ENCODE measurements at places on chromosomes 16 and 17.

DNA sequence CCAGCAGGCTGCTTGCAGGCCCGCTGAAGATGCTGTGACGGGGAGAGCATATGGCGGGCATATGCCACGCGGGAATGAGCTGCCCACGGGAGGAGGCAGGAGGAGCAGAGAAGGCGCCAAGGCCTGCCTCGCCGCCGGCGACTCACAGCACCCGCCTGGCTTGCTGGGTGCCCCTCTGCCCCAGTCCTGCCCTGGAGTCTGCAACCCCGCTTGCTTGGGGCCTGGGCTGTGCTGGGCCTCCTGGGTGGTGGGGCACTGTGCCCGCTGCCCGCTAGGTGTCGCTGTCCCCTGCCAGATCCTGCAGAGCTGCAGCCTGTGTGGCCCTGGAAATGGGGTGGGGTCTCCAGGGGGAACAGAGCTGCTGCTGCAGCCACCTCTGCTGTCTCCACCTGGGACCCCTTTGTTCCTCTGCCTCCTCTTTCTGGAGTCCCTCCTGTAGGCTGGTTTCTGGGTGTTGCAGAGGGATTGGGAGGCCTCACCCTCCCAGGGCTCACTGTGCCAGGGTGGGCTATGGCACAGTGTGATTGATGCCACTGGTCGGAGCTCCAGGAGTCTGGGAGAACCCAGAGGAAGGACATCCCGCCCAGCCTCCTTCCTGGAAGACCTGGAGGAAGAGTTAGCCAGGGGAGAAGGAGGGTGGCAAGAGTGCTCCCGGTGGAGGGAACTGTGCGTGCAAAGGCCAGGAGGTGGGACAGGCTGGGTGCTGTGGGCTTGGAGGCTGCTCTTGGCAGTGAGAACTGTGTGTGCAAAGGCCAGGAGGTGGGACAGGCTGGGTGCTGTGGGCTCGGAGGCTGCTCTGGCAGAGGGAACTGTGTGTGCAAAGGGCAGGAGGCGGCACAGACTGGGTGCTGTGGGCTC is 141.0 kb upstream of the CIBAR2 start:
- peak; percentile 97 for DNase-seq

DNA sequence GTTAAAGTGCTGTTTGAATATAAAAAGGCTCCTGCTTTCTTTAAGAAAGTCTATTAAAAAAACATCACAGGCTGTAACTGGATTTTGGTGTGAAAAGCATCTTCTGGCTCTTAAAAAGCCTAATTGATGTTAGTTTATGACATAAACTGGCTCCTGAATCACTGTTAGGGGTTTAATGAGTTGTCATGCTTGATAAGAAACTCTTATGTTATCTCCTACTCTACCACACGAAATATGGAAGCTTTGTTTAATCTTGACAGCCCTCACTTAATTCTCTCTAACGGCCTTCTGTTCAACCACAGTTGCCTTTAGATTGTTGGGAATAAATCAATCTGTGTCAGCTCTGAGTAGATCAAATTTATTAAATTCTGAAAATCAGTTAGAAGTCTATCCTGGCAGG is 51.5 kb downstream of the CPPED1 start:
- no peak for DNase-seq

- no peak for DNase-seq
These were observed 176.4 kb downstream of the AXIN2 start for GRCh38 chr17:65385071-65385470.

DNA sequence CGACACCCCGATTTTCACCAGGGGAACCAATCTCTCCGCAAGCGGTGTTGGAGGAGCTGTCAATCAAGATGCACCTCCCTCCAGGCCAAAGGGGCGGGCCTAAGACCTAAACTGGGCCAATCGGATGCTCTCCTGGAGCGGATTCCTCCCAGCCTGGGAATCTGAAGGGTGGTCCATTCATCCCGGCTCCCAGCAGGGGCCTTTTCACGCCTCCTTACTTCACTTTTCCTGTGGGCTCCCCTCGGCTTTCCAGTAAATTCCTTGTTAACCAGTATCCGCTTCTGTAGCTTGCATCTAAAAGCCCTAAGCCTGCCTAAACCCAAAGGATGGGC is 17.1 kb downstream of the C16orf74 start:
- no peak for DNase-seq

GRCh38 chr17:79985361-79985942 is 50.2 kb downstream of the TBC1D16 start:
- DNase-seq: no peak

DNA sequence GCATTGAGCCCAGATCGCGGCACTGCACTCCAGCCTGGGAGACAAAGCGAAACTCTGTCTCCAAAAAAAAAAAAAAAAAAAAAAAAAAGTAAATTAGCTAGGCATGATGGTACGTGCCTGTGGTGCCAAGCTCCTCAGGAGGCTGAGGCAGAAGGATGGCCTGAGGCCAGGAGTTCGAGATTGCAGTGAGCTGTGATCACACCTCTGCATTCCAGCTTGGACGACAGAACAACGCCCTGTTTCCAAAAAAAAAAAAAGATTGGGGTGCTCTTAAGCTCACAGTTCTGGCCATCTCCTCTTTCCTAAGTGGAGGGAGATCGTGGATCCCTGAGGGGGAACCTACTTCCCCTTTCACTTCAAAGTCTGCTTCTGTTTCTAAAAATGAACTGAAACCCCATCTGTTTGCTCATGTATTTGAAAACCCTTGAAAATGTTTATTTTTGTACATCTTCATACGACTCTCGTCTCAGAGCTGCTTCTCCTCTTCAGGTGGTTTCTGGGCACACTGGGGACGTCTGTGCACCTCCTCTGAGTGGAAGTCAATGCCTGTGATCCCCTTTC is 138.8 kb downstream of the PRKCA start:
- DNase-seq: no peak

- DNase-seq: no peak
These were observed 29.5 kb downstream of the PSMD12 start for GRCh38 chr17:67336859-67337258.

GRCh38 chr16:89145406-89146161 is 26.0 kb upstream of the CDH15 start:
- no peak for DNase-seq

DNA sequence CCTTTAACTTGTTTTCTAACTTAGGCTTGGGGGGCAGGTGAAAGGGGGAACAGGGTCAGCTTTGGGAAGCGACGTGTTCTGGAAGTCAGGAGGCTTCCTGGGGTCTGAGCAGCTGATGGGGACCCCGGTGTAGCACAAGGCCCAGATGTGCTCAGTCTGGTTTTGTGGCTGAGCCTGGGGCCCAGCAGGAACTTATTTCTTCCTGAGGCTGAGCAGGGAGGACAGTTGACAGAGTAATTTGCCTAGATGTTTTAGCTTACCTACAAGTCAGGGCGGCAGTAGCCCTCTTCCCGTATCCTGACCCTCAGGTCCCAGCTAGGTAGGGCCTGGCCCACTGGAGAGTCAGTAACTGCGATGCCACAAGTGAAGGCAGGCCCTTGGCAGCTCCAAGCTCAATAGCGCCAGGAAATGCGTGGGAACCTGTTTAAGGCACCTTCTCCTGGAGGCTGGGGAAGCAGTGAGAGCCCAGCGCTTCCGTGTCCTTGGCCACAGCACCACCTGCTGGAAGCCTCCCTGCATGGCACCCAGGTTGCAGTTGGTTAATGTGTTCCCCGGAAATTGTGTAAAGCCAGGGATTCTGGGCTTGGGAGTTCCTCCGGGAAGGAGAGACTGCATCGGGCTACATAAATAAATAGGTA is 5.2 kb downstream of the CCR7 start:
- peak; percentile 93 for DNase-seq

GRCh38 chr17:65956814-65957213 is 235.1 kb downstream of the CEP112 start:
- DNase-seq: no peak

DNA sequence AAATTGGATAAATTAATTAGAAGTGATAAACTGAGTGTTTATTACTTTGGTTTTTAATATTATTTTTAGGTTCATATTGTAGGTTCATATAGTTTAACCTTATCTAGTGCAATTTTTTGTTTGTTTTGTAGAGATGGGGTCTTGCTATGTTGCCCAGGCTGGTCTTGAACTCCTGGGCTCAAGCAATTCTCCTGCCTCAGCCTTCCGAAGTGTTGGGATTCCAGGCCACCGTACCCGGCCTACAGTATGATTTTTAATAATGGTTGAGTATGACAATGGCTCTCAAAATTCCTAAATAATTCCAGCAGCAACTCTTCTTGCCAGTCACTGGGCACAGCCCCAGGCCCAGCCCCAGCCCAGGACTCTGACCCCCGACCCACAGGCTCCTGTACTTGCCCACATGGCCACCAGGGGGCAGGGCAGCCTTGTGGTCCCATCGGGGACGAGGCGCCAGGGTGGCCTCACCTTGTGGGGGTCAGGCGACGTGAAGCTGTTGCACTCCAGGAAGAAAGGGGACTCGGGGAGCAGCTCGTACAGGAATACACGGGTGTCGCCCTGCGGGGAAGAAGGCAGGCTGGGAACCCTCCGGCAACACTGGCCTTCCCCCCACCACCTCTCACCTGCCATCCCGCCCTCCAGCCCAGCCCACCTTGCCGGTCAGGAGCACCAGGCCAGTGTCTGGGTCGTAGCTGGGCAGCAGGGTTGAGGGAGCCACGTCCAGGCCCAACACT is 7.9 kb upstream of the PAM16 start:
- DNase-seq: peak; percentile 82

DNA sequence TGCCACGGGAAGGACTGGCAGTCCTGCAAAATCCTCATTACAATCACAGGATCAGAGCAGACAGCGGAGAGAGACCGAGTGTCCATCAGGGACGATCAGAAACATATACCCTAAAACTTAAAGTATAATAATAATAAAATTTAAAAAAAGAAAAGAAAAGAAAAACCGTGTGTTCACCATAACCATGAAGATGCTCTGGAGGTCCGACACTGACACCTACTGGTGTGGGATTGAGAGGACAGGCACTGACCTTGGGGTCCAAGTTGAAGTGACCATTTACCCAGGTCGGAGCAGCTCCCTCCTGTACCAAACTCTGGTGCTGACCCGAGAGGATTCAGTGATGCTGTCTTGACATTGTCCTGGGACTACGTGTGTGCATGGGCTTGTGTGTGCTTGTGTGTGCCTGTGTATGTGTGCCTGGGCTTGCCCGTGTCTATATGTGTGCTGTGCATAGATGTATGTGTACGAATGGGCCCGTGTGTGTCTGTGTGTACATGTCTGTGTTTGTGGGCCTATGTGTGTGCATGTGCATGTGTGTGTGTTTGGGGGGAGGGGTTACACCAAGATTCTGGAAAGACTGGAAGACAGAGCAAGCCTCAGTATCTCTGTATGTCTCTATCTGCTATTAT is 10.0 kb upstream of the CD300LD start:
- DNase-seq: peak; percentile 63

DNA sequence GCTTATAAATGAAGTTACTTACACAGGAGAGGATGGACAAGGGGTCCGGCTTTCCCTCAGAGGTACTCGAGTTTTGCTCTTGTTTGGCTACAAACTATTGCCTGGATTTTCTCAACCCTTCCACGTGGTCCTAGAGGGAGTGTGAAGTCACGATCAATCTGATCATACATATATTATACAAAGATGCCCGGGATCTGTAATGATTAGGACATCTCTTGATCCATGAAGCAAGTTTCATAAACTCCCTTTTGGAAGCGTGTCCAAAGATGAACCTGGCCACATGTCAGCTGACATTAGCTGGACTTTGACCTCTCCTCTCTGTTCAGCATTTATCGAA is 2.3 kb upstream of the CDH11 start:
- DNase-seq: no peak

DNA sequence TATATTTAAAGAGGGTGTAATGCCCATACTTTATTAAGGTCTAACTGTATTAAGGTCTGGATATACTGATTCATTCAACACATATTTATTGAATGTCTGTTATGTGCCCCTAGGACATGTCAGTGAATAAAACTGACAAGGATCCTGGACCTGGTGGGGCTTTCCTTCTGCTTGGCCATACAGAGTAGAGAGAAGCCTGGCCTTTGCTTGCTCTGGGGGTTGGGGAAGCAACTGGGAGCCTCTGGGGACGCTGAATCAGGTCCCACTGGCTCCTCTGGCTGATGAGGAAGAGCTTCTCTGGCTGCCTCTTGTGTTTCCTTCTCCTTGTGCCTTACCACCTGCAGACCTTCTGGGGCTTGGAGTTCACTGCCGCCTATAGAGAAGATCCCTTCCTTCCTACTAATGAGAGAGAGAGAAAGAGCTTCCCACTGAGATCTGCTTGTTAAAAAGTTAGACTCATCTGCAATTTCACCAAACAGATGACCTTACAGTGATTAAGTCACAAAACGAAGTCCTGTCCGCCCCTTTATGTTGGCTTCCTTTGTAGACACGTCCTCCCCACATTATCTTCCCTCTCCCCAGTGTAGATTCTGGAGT is 49.7 kb downstream of the MSI2 start:
- no peak for DNase-seq

DNA sequence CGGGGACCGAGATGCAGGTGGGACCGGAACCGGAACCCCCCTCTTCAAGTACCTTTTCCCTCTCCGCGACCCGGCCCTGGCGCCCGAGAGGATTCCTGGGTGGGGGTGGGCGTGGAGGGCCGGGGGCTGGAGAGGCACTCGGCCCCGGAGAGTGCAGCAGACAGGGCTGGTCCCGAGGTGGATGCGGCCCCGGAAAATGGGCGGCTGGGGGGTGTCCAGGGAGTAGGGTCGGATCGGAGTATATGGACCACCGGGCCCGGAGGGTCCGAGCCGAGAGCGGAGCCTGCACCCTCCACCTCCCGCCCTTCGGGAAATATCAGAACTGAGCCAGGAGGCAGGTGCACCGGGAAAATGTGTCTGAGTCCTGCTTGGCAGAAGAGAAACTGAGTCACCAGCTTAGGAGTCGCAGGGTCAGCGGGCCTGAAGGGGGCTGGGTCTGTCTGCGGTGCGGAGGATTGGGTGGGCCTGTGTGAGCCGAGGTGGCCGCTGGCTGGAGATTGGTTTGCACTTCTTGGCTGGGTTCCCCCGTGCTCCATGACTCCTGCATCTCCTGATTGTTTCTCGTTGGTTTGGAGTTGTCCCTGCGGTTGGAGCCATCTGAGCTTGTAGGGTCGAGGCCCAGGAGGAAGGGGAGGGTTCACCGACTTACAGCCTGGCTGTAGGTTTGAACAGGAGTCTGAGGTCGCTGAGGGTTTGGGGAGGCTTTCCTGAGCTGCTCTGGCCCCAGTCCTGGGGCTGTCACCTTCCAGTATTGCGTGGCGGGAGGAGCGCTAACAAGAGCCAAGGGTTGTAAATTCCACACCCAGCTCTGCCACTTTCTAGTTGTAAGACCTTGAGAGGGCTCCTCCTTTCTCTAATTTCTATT is 518 bp downstream of the SH2B1 start:
- peak; percentile 39 for DNase-seq

DNA sequence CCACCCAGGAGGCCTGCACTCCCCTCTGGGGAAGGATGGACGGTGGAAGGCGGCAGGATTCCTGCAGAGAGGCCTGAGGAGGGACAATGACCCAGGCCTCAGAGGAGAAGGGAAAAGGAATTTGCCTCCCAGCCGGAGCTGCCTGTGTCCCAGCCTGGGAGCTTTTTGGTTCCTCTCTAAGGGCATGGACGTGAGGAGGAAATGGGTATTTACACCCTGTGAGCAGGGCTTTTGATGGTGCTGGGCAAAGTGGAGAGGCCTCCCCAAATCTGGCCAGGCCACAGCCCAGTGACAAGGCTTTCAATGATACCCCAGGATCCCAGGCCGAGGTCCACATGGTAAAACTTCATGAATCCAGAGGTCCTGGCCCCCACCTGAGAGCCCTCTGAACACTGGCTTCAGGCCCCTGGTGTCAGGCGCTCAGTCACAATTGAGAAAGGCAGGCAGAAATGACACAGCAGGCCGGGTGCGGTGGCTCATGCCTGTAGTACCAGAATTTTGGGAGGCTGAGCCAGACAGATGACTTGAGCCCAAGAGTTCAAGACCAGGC is 56.0 kb upstream of the DOC2B start:
- DNase-seq: no peak

Measured in HuH-7 (cell line).